ENCODE measurements at places on chromosomes 1 and 21. TPM values are rescaled to one million over a fixed set of nuclear protein-coding genes. Genes with fewer than 3 reads are reported as not detected.

MAPKAPK2 gene
- total RNA-seq = 117 TPM

USP24 gene
- total RNA-seq = 54.4 TPM

SPRR5 gene
- total RNA-seq = not detected

DNA sequence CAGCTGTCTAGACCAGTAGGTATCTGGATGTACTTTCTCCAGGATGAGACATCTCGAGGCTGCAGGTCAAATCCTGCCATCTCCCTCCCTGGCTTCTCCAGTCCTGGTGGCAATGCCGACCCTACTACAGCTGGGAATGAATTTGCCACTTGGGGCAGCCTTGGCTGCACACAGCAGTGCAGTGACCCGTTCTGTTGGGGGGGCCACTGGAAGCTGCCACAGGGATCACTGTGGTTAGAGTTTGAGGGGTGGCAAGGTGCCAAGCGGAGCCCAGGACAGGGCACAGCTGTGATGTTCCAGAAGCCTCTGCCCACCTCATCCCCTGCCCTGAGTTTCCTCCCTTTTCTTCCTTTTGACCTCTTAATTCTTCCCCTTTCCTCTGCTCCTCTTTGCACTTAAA lies 17.1 kb downstream of the COL6A2 start:
- peak; percentile 77 for DNase-seq

GRCh38 chr21:44934797-44935532 lies 4.9 kb upstream of the SLX9 start:
- peak; percentile 69 for DNase-seq

GRCh38 chr1:212188599-212189351 lies 96.4 kb upstream of the PPP2R5A start:
- no peak for DNase-seq

DNA sequence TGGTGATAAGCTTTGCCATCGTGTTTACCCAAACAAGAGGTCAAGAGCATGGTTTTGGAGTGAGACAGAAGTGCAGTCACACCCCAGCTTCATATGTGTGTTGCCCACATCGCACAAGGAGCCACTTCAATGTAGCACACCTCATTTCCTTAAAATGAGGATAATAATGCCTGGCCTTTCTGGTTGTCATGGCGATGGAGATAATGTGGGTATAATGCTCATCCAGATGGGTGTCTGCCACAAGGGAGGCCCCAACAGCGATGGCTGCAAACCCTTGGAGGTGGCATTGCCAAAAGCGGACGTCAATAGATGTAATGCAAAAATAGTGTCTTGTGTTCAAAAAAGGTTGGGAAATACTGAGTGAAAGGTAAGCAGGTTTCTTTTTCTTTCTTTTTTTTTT lies 83.1 kb upstream of the AJAP1 start:
- no peak for DNase-seq

DNA sequence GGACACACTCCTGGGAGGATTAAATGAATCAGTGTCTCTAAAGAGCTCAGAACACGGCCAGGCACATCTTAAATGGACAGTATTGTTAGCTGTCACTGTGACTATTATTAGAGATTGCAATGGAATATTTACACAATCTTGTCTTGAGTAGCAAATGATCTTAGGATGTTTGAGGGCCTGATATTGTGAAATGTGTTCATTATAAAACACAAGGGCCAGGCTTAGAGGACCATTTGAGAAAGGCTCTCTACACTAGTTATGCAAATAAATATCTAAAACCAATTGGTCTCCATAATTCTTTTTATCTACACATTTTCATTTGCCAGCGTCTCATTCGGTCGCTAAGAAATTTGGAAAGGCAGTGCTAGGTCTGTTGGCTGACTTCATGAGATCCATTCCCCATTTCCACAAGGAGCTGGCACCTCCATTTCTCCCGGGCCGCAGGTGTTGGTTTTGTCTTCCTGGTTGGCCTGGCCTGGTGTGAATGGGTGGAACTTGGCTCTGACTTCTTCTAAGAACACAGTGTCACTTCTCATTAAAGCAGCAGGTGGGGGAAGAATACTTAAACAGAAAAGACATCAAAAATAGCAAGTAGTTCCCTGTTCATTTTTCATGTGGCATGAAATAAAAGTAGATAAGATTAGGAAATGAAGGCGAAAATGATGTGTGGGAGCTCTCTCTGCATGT lies 56.0 kb upstream of the PLXNA2 start:
- DNase-seq = no peak

DNA sequence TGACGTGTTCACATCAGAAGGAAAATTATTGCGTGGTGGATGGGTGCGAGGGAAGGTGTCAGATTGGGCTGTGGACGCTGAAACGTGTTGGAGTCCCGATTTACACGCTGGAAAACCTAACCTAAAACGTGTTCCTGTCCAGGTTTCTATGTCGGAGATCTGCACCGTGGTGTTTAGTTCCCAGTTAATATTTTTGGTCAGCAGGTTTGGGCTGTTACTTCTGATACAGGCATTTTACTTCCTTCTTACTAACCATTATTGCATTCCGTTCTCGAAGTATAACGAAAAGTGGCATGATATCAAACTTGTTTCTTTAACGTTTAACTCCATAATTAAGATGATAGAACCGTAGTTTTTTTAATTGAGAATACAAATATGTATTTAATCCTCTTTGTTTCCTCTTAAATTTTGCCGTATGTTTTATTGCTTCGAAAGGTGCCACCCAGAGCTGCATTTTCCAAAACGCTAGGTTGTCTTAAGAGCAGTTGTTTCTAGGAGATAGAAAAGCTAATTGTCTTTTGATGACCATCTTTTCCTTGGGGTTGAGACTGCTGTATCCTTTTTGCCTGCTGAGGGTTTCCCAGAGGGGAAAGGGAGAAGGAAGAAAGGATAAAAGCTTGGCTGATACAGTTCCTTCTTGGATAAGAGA lies 1.3 kb downstream of the ADARB1 start:
- no peak for DNase-seq

GRCh38 chr1:214505134-214505533 lies 46.3 kb downstream of the PTPN14 start:
- DNase-seq = no peak

DNA sequence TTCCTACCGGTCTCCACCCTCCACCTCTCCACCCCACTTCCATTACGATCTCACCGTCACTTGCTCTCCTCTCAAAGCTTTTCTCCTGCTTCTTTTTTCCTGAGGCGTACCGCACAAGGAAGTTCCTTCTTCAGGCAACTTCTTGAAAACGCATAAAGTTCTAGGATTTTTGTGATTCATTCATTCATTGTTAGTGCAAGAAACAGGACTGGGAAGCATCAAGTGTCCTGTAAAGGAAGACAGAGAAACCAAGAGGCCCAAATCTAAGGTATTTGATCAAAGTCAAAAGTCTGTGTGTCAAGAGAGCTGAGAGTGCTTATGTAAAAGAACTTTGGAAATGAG lies 1.3 kb upstream of the RCC2 start:
- DNase-seq = no peak

DNA sequence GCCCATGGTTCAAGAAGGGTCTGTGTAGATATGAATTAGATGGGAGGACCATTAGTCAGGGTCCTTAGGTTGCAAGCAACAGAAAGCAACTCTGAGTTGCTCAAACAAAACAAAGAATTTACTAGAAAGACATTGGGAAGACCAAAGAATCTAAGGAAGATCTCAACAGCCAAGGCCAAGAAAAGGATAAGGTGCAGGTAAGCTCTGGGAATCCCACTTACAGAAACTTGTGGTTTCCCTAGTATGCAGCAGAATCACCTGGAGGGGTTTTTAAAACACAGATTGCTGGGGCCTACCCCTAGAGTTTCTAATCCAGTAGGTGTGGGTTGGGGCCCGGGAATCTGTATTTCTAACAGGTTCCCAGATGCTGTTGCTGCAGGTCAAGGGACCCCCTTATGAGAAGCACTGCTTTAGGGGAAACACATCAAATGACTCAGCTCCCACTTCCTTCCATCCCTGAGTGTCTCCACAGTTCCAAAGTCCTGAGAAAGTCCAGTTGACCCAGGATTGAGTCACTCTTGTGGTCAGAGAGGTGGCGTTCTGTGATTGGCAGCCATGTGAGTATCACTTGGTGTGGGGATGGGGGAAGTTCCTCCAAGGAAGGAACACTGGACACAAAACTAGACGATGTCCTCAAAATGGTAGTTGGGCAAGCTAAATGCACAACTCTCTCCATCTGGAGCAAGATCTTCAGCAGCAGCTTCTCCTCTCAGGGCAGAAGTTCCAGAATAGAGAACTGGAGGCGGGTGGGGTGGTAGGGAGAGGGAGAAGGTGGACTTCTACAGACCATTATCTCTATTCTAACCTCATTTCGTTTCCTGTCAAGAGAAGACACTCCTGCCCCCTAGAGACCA lies 24.2 kb upstream of the EYA3 start:
- no peak for DNase-seq

DNA sequence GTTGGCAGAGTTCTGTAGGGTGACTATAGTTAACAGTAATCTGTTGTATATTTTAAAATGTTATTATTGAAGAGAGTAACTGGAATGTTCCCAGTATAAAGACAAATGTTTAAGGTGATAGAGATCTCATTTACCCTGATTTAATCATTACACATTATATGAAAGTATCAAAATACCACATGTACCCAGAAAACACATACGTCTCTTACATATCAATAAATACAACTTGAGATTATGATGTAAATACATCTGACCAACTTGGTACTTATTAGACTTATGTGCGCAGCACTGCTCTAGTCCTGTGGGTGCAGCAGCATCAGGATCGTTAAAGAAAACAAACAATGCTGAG lies 670 bp upstream of the PARK7 start:
- no peak for DNase-seq
